Neural crest cell (in vitro differentiated cells): ENCODE measurements at places on chromosomes 3 and 15.

GRCh38 chr15:80060356-80061006 lies 1.0 kb downstream of the ZFAND6 start:
- peak; percentile 4 for DNase-seq

DNA sequence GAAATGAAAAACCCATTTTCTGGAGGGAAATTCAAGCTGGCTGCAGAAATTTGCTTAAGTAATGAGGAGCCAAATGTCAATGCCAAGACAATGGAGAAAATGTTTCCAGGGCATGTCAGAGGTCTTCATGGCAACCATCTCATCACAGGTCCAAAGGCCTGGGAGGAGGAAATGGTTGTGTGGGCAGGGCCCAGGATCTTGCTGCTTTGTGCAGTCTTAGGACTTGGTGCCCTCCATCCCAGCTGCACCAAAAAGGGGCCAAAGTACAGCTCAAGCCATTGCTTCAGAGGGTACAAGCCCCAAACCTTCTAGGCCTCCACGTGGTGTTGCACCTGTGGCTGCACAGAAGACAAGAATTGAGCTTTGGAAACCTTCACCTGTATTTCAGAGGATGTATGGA lies 59.3 kb downstream of the POMGNT2 start:
- no peak for DNase-seq

DNA sequence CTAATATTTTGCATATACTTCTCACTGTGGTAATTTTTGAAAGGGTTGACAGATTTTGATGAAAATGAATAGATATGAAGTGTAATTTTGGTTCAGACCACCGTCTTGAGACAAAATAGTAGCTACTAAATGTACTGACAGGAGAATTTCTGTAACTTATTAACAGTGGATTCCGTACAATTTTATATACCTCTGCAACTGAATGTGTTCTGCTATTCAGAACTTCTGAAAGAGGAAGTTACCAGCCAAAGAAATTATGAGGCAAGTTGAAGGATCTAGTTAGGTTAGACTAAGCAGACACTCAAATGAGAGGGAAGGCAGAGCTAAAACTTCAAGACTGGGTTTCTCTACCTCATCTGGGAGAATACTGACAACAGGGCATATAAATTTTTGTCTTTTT lies 29.4 kb downstream of the GAP43 start:
- no peak for DNase-seq

GRCh38 chr15:73691396-73691795 lies 7.2 kb downstream of the CD276 start:
- DNase-seq, result no peak

- DNase-seq, result no peak
These were observed 79.3 kb downstream of the CGGBP1 start for GRCh38 chr3:87979527-87979926.

DNA sequence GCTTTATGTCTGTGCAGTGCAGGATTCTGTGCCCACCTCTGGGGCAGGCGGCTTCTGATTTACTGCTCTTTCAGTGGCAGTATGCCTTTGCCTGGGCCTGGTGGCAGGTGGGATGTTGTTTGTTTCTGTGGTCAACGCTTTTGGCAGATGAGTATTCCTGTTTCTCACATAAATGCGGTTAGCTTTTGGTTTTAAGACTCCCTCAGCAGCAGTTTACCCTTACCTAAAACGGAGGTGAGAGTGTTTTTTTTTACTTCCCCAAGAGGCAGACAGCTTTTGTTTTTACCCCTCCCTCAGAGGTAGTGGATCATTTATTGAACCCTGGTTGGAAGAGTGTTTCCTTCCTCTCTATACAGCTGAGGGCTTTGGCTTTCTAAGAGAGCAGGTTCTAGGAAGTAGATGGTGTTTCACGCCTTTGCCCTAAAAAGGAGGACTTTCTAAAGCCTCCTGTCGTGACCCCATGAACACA lies 134.1 kb upstream of the PLSCR5 start:
- no peak for DNase-seq

DNA sequence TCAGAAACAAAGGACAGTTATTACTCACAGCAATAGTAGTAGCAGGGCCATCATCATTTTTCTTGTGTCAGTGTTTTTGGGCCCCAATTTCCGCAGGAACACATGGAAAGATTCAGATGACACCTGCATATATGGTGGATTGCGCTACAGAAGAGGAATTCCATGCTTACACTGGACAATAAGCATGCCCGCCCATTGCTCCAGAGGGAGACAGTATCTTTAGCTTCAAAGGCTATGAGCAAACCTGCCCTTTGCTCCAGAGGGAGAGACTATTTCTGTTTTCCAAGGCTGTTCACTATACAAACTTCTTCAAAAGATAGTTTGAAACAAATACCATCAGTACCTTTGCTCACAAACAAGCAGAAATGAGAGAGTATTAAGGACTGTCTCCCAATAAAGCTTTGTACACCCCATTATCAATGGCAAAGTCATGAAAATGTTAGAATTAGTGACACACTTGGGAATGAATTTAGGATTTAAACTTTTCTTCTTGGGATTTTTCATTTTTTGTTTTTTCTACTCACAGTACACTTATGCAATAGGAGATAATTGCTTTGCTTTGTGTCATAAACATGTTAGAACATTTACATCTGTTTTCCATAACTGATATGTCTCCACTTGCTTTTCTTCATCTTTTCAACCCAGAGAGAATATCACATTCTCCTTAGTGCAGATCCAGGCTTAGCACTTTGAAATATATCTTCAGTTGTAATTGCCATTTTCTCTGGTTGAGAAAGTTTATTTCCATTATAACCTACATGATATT lies 564.5 kb upstream of the ZNF717 start:
- no peak for DNase-seq

GRCh38 chr3:113648524-113648923 lies 47.9 kb downstream of the USF3 start:
- no peak for DNase-seq

- no peak for DNase-seq
These were observed 31.6 kb downstream of the CHST2 start for GRCh38 chr3:143151004-143151731.

DNA sequence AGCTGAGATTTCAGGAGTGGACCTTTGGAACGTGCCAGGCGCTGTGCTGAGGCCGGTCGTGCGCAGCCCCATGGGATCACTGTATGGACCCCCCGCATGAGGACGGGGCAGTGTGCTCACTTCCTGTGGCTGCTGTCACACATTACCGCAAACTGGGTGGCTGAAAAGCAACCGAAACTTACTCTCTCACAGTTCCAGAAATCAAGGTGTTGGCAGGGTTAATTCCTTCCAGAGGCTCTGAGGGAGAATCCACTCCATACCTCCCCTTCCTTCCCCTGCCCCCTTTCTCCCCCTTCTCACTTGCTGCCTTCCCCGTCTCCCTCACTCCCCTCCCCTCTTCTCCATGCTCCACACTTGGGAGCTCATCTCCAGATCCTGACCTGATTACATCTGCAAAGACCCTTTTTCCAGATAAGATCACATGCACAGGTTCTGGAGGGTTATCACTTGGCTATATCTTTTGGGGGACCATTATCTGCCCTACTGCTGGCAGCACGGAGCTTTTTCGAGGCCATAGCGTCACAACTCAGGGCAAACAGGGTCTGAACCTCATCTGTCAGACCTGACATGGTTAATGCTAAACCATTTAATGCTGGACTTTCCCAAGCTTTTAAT lies 41.2 kb downstream of the KLF13 start:
- DNase-seq, result no peak

DNA sequence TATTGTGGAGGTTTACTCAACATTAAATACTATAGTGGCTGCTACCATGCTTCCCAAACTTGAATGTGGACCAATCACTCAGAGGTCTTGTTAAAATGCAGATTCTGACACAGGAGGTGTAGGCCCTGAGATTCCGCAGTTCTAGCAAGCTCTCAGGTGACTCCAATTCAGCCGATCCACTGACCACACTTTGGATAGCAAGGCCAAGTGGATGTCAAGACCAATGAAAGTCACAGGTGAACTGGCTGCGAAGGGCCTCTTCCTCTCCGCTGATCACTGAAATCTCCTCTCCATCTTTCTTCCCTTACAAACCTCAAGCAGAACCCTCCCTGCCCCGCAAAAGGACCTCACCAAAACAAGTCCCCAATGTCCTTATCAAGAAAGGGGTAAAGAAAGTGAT lies 9.2 kb upstream of the CHST2 start:
- no peak for DNase-seq

GRCh38 chr3:71560665-71561064 lies 22.9 kb downstream of the FOXP1 start:
- DNase-seq, result no peak

DNA sequence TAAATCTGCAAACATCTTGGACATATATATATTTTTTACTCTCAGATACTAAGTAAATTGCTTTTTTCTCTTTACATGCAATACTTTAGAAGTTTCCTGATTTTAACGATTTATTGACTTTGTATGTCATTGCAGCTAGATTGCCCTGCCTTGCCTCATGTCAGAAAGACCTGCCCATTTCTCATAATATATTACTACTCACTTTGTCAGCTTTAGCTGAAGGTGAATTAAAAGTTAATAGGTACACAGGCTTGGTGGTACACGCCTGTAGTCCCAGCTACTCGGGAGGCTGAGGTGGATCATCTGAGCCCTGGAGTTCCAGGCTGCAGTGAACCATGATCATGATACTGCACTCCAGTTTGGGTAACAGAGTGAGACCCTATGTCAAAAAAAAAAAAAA lies 52.8 kb downstream of the PLS1 start:
- DNase-seq, result no peak

DNA sequence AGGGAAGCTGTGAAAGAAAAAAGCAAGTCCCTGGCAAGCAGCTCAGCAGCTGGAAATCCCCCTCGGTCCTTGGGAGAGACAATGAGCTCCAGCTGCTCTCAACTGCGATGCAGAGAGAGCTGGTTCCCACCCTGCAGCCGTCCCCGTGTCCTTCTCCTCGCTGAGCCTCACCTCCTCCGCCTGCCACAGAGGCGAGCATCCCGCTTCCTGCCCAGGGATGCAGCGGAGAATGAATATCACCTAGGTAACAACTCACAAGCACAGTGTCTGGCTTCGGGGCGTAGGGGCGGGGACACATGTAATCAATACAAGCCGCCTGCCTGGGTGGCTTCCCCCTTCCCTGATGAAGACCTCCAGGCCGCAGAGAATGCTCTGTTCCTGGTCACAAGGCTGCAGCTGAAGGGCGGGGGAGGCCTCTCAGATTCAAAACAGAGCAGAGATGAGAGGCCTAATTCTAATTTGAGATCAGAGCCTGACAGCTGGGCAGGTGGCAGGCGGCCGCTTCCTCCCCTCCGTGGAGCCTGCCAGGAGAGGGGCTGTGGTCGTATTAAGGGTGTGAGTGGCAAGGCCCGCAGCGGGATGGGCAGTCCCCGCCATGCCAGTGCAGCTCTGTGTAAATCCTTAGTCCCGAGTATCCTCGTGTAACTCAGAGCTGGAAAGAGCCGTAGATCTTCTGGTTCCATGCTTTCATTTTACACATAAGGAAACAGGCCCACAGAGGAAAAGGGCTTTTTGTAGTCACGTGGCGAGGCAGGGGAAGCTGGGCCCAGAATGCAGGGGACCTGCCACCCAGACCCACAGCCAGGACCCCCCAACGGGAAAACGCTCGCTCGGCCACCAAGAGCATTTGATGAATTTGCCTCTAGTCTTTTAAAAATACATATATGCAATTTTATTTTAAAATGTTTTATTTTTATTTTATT lies 24.3 kb downstream of the ZDHHC19 start:
- peak; percentile 45 for DNase-seq

- no peak for DNase-seq
These were observed 255.3 kb upstream of the IL12A start for GRCh38 chr3:159733194-159733860.

DNA sequence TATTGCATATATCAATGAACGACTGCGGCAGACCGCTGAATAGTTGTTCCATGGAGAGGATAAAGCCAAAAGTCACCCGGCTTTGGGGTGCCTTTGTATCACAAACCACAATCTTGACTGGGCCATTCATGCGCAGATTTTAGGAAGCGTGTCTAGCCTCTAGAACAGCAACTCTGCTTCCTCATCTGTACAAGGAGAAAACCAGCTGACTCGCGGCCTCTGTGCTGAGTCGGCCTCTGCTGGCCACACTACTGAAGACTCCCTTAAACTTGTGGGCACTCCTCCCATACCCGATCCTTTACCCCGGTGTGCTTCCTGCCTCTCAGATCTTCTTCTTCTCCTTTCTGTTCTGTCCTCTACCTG lies 872 bp downstream of the DLEC1 start:
- no peak for DNase-seq

- no peak for DNase-seq
These were observed 131.2 kb downstream of the RAP2B start for GRCh38 chr3:153293265-153293664.

- no peak for DNase-seq
These were observed 84.8 kb downstream of the COL6A5 start for GRCh38 chr3:130430266-130430665.

DNA sequence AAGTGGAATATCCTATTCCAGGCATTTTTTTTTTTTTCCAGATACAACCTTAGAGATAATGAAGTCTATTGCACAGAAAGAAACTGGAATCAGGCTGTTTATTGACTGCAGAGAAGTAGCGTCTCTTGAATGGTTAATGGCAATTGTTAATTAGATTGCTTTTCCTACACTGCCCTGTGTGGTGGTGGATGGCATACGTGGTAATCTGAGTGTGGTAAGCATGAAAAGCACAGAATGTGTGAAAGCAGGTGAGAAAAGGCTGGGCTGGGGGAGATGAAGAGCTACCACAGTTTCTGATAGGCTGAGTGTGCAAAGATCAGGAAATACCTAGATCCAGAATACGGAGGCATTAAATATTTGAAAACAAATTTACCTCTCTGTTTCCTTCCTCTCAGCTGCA lies 486.3 kb upstream of the TBL1XR1 start:
- DNase-seq, result no peak

DNA sequence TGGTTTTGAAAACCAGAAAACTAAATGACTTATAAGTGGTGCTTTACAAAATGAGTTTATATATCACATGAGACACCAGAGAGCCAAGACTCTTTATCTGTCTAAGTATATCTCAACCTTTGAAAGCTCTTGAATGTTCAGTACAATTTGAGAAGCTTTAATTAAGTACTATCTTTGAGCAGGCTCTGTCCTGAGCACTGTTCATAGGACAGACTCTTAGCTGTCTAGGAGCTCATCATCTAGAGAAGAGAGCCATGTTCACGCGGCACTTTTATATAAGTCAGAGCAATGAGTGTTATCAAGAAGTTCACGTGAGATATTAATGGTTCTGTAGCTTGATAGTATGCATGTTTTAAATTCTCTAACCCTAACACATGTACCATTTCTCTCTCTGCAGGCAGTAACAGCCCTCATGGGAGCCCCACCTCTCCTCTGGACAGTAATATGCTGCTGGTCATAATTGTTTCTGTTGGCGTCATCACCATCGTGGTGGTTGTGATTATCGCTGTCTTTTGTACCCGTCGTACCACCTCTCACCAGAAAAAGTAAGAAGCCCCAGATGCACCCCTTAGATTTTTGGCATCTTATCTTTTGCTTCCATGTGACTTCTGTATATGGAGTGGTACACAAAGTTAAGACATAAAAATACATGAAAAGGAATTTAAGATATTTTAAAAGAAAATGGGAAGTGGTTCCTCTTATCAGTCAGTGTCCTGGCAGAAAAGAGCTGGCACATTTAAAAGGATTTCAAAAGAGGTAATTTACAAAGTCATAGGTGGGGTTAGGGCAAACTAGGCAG lies 86.0 kb downstream of the HCN4 start:
- DNase-seq, result no peak

- no peak for DNase-seq
These were observed 4.8 kb downstream of the GALNT15 start for GRCh38 chr3:16179261-16179660.
